Right kidney (tissue), 9 donors: ENCODE measurements at places on chromosomes 12 and 14.

DNA sequence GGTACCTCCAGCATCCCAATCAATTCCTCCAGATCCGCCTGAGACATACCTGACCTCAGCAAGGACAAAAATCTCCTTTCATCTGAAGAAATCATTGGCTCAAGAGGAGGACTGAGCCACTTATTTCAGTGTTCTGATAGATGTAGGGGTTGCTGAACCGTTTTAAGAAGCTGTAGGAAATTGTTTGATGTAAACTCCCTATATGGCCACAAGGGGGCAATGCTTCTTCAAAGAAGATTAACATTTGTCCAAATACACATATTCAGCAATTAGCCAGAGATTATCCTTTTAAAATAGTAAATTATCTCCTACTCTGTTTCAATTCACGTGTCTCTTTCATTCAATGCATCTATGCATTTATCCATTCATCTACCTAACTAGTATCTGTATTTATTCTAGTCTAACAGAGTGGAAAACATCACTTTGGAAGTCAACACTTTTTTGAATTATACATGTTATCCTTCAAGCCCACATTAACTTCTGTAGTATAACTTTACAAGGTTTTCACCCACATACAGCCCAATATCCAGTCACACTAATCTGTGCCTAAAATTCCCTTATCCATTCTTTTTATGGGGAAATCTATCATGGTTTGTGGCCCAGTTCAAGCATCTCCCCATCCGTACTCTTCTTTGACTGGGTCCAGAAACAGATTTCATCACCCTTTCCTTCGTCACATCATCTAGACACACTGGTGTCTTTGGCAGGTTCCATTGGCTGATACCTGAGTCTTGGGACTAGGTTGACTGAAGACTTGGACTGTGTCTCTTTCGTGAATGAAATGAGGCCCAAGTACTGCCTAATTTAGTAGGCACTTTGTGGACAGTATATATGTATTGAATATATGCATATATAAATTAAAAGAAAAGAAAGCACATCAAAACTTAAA is 411.0 kb upstream of the OR4E1 start:
- DNase-seq, result no peak

DNA sequence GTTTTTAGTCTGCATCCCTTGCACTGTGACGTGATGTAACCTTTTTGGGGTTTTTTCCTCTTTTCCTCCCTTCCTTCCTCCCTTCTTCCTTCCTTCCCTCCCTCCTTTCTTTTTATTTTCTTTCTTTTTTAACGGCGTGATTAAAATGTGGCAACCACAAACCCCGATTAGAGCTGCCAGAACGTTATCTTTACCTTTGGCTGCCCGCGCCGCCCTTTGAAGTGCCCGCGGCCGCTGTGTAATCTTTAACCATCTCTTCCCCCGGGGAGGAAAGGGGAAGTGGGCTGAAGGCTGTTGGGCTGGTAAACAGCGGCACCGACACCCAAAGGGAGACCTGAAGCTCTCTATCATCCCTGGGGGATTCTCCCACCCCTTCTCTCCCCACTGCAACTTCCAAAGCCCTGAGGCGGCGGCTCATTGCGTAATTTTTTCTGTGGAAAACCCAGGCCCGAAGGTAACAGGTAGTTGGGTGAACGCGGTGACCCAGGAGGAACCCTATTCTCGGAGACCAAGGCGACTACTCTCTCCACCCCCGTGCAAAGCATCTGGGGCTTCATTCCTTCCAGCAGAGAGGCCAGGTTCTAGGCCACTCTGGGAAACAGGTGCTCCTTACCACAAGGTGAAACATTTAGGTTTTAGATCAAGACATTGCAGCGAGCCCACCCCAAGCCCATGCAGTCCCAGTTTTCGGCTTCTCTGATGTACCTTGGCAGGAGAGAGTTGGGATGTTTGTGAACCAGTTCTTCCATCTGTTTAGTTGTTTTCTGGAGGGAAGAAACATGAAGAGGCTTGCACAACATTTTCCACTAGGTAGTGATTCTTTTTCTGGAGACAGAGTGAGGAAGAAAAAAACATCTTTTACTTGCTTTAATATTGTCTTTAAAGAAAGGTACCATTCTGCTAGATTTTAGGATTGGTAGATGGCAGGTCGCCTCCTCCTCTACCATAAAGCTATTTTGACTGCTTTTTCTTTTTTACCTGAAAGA is 1.5 kb downstream of the LGR5 start:
- peak; percentile 58 for DNase-seq

GRCh38 chr12:5276327-5276880 is 155.5 kb upstream of the NTF3 start:
- no peak for DNase-seq

DNA sequence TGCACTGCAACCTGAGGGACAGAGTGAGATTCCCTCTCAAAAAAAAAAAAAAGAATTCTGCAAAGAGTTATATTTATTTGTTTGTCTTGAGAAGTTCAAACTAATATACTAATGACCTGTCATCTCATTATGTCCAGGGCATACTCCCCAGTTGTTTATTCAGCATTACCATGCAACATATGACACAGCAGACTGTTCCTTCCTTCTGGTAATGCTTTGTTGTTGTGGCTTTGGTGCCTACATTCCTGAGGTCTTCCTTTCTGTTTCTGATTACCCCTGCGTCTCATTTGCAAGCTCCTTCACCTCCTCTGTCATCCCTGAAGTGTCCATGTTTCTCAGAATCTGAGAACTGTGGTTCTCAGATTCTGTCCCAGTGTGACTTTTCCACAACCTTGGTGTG is 55.3 kb downstream of the DERA start:
- DNase-seq, result no peak

GRCh38 chr12:132956011-132956788 is at the start of gene ZNF605:
Gene ZNF605 (minus strand): TSS chr12:132956306. CDS start chr12:132945635, 10,671 bp downstream.
- DNase-seq, result peak; percentile 74

DNA sequence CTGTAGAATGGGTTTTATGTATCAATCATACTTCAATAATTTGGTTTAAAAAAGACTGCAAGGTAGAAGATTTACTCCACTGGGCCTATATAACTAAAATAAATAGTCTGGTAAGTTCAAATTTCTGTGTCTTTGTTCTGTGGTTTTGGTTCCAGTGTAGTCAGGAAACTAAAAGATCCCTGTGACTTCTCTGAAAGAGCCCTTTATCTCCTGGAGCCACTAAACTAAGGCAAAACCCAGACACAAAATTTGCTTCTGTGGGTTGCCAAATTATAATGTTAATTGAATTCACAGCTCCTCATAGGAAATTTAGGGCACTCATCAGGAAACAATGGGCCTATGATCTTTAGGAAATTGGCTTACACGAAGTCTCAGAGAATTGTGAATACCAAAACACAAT is 1038.4 kb downstream of the GALC start:
- no peak for DNase-seq

DNA sequence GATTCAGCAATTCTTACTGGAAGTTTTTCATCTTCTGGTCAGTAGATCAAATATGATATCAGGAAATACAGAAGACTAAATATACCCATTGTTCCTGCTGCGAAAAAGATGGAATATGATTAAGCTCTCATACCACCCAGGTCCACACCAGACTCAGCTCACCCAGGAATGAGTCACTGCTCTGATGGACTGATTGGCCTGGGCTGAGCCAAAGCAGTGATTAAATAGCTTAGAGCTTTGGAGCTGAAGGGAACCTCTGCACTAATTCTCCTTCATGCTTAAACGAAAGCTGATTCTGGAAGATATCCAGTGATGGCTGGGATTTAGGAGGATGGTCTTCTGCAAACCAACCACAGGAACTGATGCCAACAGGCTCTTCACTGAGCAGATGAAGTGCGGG is 62.0 kb upstream of the SYT1 start:
- DNase-seq, result no peak

DNA sequence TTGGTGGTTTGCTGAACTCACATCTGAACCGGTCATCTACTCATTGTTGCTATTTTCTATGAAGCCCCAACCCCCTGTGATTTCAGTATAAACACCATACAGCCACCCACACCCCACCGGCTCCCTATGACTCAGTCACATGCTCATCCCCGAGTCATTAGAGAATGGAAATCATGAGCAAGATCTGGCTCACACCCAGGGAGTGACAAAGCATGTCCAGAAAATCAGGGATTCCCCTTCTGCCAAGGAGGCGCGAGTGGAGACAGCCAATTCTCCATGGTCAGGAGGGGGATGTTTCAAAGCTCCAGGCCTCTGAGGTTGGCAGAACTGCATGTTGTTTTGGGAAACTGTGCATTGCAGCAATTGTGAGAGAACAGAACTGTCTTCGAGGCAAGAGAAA is 657.5 kb upstream of the TBX3 start:
- DNase-seq, result no peak

GRCh38 chr14:92625213-92625612 is 111.6 kb downstream of the RIN3 start:
- no peak for DNase-seq

DNA sequence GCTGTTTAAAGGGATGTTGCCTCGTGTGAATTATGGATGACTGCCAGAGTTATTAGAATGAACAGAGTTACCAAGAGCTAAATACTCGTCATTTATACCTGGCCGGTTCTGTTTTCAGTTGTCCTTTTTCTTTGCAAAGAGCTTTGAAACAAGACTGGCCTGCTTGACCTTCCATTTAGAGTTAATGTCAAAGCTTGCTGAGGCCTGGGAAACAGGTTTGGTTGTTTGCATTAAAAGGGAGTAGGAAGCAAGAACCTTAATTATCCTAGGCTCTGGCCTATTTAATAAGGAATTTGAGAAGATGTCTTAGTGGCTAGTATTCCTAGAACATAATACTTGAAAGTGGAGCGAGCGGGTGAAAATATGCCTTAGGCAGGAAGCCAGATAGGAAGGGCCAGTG is 233.3 kb downstream of the CACNA1C start:
- no peak for DNase-seq

GRCh38 chr12:45827974-45828373 is 98.5 kb downstream of the ARID2 start:
- no peak for DNase-seq

DNA sequence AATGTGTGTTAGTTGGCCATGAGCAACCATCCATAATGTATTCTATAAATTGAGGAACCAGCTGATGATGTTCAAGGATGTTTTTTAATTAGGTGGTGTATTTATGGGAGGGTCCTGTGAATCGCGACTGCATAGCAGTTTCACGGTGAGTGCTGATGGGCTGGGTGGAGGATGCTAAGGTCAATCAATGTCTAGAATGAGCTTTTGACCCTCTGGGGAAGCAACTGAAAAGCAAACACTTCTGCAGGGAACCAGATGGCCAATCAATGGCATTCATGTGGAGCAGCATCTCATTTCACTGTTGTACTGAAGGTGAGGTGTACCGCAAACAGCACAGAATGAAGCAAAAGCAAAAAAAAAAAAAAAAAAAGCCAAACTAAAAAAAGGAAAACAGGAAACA is 676.1 kb upstream of the TMEM132C start:
- no peak for DNase-seq

GRCh38 chr14:74638066-74638465 is 26.0 kb upstream of the LTBP2 start:
- DNase-seq, result no peak

- DNase-seq, result no peak
Observed at GRCh38 chr12:26244503-26244902, 49.1 kb downstream of the SSPN start.

DNA sequence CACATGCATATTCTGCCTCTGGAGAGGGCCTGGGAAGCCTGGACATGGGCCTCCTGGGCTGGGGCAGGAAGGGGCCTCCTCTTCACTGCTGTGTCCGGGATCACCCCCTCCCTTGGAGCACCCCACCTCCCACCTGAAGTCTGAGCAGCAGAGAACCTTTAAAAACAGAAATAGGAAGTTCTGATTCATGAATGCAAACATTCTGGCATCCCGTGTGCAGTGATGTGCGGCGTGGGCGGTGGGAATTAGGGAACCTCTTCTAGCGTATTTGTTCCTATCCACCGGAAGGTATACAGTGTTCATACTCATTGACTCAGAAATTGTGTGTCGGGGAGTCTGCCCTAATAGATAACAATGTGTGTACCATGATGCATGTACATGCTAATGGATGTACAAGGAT is 46.2 kb downstream of the C14orf132 start:
- no peak for DNase-seq

DNA sequence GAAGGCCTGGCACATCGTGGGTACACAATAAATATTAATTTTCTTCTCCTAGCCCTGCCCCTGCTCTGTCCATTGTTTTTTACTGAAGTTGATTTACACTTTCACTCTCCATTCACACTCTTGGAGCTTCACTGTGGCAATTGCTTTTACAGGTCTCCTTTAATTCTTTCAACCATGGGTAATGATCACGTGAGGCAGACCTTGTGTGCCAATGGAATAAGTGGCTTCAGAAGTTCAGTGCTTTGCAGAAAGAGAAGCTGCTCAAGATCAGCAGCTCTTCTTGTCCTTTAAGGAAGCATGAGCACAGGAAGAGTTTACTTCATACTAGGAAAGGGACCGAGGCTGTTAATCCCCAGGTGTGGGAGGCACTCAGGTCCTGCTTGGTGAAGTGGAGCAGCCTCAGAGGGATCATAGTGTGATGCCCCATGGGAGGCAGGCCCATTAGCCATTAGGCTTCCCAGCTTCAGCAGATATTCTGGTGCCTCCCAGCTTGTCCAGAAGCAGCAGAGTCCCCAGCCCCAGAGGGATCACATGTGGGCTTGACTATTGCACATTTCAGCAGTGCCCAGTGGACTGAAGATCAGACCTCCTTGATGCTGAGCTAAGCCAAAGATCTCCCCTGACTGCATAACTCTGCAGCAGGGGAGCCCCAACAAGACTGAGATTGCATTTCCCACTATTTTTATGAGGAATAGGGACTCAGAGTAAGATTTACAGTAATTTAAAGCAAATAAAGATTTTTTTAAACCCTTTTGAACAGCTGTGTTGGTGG is 5.0 kb upstream of the SLC35F4 start:
- no peak for DNase-seq

GRCh38 chr12:61536525-61536924 is 723.7 kb upstream of the USP15 start:
- DNase-seq, result no peak

DNA sequence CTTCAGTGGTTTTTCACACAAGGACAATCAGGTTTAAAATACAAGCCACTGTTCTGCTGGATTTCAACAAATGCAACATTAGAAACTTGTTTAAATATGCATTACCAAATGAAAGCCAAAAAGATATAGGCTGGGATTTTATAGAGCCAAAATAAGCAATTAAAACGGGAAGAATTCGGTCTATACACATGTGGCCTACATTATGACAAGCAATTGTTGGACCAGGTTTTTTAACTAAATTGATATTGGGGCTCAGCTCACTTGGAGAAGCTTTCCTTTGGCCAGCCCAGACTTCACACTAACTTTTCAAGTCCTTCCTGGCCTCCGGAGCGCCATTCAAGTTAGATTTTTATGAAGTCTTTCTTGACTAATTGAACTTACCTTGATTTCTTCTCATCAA is 16.9 kb upstream of the PDE3A start:
- no peak for DNase-seq

GRCh38 chr14:24913021-24913420 is 136.9 kb downstream of the STXBP6 start:
- DNase-seq, result no peak

DNA sequence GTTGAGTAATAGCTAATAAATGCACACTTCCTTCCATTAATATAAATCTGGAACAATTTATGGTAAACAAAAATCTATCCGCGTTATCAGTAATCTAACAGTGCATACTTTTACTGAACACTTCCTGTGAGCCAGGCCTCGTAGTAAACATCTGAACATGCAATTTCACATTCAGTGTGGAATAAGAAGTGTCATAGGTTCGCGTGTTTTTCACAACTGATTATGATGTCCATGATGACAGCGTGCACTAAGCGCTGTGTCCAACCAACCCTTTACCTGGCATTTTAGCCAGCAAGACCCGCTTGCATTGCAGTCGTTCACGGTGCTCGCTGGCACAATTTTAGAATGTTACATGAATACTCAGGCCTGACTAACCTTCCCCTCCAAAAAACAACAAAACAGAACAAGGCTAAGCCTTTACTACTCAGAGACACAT is 2.1 kb downstream of the PNMA1 start:
- DNase-seq, result no peak

GRCh38 chr14:50871228-50871627 is 625 bp upstream of the ABHD12B start:
- DNase-seq, result no peak
